Peyer's patch (tissue), 4 donors: ENCODE measurements at places on chromosomes 5 and 9.

- no peak for DNase-seq
These were observed 297.7 kb upstream of the CD180 start for GRCh38 chr5:67494186-67494855.

GRCh38 chr9:125522328-125522725, 184.7 kb downstream of the MAPKAP1 start:
- no peak for DNase-seq

DNA sequence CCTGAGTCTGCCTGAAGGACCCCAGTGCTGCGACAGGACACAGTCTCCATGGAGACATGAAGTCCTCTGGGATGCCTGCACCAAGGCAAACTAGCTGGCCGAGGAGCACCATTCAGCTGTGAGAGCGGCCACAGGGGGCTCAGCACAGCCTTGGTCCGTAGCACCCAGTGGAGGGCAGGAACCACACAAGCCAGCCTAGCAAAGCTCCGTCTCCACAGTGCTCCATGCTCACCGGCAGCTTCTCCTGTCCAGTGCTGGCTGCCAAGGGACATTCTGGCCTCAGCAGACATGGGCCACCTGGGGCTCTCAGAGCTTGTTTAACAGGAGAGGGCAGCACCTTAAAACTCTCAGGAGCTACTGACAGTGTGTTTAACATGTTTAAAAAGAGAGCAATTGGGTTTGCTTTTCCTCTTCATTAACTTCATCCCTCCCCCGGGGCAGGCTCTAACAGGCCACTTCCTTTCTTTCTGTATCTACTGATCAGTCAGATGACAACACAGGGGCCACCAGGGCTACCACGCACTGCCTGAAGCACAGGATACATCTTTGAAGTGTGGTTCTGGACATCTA, 57.0 kb downstream of the SECISBP2 start:
- no peak for DNase-seq

- no peak for DNase-seq
These were observed 50.3 kb downstream of the CETN3 start for GRCh38 chr5:90359073-90359920.

- no peak for DNase-seq
These were observed 70.3 kb upstream of the EPB41L4B start for GRCh38 chr9:109391176-109391575.

- DNase-seq = peak; percentile 28
These were observed 64.2 kb upstream of the OLFM1 start for GRCh38 chr9:135023088-135023785.

- no peak for DNase-seq
These were observed 7.0 kb downstream of the CRAT start for GRCh38 chr9:129103595-129103965.

- DNase-seq = no peak
These were observed 85.7 kb upstream of the FBXW11 start for GRCh38 chr5:172091956-172092732.

GRCh38 chr5:170582644-170583330, 79.0 kb downstream of the KCNIP1 start:
- DNase-seq = no peak

- DNase-seq = no peak
These were observed 15.8 kb downstream of the MYO10 start for GRCh38 chr5:16920109-16920816.

- no peak for DNase-seq
These were observed 450.1 kb upstream of the ACTBL2 start for GRCh38 chr5:57932761-57933160.

GRCh38 chr5:171571663-171572062, 152.2 kb downstream of the FGF18 start:
- no peak for DNase-seq

- no peak for DNase-seq
These were observed 136.7 kb downstream of the CPLANE1 start for GRCh38 chr5:37112383-37112991.

DNA sequence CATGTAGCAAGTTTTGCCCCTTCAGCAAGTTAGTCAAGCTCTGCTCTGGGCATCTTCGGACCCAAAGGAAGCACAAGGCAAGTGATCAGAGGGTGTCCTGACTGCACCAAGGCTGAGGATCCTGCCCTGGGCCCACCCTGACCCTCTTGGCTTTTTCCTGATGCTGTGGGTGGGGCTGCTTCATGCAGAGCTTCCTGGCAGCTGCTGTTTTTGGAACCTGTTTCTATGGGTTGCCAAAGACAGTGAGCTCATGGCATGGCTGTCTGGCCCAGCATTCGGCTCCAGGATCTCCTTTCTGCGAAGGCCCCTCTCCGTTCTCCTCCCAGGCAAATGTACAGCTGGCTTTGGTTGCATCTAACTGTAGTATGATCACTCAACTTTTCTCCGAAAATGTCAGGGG, 497.9 kb downstream of the ARHGEF28 start:
- no peak for DNase-seq

GRCh38 chr9:137458194-137459151, 661 bp downstream of the NSMF start:
- peak; percentile 82 for DNase-seq

DNA sequence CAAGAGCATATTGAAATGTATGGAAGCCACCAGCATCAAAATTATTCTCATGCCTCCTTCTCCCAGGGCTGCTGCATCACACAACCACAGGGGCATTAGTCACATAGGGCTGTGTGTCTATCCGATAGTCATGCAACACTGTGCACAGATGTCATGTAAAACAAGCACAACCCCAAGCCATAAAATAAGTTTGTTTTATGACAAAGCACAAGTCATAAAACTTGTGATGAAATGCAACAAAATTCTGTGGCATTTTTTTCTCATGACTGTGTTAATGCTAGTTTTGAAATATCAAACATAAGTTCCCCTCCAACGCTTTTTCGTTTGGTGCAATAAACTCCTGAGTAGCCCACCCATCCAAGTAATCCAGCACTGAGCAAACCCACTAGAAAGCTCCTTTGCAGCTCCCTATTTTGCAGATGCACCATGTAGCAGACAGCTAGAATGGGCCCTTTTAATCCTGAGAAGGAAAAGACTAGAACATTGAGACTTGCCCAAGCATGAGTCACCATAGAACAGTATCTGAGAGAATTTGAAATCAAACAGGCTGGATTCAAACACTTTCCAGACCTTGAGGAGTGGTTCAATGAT, 93.3 kb upstream of the ZNF366 start:
- no peak for DNase-seq

- DNase-seq = no peak
These were observed 200.7 kb downstream of the AOPEP start for GRCh38 chr9:94927048-94927761.

DNA sequence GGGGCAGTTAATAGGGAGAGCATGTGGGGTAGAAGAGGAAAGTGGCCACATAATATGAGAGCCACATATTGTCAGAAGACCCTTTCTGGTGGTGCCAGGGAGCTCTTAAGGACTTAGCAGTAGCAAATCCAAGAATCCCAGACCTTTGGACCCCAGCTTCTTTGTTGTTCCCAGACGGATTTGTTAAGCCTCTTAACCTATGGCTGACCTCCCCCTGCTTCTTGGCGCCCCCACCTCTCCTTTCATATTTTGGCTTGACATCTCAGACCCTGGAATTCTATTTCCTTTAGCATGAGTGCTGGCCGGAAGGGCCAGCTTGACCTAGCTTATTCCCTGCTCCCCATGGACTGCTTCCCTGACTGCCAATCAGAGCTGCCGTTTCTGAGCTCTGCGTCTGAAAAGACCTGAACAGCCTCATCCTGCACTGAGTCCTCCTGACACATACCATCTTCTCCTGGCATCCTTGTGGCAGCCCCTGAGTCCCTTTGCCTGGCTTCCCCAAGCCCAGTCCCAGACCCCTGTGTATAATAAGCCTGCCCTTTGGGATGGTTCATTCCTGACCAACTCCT, 116.3 kb downstream of the PRKACG start:
- DNase-seq = no peak

DNA sequence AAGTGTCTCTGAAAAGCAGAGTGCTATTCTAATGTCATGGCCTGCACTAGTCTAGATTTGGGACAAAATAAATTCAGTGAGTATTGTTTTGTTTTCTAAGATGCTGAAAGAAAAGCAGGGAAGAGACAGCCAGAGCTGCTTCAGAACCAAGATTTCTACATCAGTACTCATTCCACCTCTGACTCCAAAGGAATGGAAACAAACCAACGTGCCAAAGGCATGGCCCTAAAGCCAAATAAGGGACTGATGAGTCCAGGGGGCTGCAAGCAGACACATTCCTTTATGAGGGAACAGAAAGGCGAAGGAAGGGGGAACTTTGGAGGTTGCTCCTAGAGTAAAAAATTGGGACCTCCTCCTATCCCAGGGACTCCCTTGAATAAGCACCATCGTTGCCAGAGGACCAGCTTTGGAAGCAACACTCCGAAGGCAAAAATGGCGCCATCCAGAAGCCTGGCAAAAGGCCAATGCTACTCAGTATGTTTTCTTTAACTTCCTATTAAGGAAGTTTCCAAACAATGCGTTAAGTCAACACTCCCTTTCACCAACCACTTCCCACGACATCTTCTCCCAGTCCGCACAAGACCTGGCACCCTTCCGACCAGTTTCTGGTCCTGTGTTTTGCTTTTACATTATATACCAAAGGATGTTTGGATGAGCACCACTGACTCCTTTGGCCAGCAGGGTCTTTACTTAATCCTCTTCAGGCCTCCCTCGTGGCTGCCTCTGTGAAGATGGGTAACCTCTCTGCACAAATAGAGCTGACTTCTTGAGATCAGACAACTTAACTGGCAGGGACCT, 31.6 kb downstream of the ADAM19 start:
- DNase-seq = no peak

GRCh38 chr5:126521130-126521529, 73.9 kb downstream of the ALDH7A1 start:
- no peak for DNase-seq

GRCh38 chr9:76433836-76434235, 25.1 kb upstream of the GCNT1 start:
- no peak for DNase-seq

DNA sequence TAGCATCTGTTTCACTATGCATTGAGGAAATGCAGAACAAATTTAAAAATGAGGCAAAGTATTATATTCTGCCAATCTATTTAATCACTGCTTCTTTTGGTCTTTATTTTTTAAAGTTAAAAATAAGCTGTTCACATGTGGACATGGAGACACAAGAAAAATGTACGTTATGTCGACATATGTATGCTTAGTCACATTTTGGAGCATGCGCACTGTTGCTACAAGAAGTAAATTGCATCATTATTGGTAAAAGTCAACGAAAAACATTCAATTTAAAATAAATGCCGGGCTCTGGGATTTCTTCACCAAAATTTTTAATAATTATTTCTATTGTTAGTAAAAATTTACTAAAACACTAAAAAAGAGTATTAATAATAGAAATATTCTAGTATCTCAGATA, 876.3 kb upstream of the CTNND2 start:
- DNase-seq = no peak

GRCh38 chr5:35822511-35822910, 34.2 kb upstream of the IL7R start:
- DNase-seq = no peak

DNA sequence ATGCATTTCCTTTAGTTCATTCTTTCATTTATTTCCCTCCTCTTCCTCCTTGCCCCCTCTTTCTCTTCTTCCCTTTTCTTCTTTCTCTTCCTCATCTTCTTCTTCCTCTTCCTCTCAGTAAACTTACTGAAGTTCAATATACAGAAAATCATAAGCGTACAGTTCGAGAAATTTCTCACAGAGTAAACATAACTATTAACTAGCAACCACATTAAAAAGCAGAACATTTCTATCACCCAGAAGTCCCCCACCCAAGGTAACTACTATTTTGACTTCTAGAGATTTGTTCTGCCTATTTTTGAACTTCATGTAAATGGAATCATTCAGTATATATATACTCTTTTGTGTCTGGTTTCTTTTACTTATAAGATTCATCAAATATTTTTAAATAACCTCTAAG, 48.2 kb downstream of the TNFAIP8 start:
- no peak for DNase-seq

GRCh38 chr9:34430843-34431437, 27.4 kb downstream of the FAM219A start:
- DNase-seq = no peak

DNA sequence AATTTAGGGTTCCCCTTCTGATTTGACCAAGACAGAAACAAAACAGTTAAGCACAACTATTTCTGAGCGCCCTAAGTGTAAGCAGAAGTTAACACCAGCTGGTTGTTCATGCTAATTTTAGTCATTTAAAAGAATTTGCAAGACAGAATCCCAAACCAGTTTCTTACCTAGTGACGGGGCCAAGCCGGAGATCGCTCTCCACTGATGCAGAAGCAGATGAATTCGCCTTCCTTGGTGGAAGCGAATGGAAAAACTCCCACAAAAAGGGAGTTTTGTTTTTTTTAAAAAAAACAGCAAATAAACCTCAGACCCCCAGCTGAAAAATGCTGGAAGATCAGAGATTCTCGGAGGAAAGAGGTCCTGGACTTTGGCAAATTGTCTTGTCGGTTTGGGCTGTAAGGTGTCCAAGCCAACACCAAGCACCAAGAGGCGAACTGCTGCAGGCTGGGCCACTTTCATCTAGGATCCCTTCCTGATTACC, 47.4 kb upstream of the GLDC start:
- no peak for DNase-seq
